Cortex of kidney (tissue), 1 donor: ENCODE measurements at places on chromosomes 1 and 21.
A peak's percentile ranks its signal among the peaks of the same experiment; 100 is the strongest.

- peak; percentile 33 for DNase-seq
Observed at GRCh38 chr1:151831605-151832004, at the start of gene RORC. Gene RORC (minus strand): TSS chr1:151831802. CDS start chr1:151831764, 38 bp downstream.

GRCh38 chr1:40853113-40853884 lies 8.9 kb downstream of the CITED4 start:
- no peak for DNase-seq

DNA sequence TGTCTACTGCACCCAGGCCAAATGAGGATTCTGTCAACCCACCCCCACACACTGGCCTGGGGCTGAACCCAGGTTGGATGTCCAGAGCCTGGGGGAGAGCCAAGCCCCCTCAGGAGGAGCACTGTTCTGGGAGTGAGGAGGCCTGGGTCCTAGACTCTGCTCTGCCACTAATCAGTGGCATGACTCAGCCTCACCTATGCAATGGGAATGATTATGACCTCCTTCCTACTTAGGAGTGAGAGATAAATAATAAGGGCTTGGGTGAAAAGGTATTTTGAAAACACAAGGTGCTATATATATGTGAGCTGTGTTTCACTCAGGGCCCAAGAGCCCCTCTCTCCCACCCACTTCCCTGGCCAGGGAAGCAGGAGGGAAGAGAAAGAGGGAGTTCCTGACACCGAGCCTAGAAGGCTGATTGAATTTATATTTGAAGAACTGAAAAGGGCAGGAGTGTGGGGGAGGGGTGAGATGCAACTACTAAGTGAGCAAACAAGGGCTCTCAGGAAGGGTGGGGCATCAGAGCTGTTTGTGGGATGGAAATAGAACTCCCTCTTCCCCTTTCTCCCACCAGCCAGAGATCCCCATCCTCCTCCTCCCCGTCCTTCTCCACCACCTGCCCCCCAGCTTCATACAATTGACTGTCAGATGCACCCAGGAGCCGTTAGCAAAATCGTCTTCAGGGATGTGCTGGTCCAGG lies 8.2 kb downstream of the IGSF9 start:
- no peak for DNase-seq

- DNase-seq = no peak
Observed at GRCh38 chr1:206578978-206579374, 33.3 kb downstream of the EIF2D start.

DNA sequence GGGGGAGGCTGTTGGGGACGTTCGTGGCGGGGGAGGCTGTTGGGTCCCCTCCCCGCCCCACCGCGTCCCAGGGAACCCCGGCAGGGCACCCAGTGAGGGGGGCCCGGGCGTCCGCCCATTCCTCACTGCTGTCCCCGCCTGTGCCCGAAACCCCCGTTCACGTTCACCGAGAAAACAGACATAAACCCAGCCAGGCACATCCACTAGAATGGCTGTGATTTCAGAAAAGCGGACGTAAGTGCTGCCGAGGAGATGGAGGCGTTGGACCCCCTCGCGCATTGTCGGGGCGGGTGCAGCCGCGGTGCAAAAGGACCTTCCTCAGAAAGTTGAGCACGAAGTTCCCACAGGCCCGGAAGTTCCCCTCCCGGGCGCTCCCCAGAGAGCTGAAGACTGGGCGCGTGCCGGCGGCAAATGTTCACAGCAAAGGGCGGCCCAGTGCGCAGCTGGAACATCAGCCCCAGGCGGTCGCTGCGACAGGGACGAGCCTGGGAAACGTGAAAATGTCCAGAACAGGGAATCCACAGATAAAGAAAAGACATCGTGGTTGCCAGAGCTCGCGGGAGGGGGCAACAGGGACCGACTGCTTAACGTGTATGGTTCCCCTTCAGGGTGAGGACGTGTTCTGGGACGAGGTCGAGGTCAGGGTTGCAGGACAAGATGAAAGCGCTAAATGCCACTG lies 18.5 kb upstream of the SAMD11 start:
- DNase-seq = no peak

GRCh38 chr1:192830595-192831246 lies 21.9 kb downstream of the RGS2 start:
- DNase-seq = no peak

- DNase-seq = no peak
Observed at GRCh38 chr1:242008826-242009495, 10.1 kb upstream of the MAP1LC3C start.

- no peak for DNase-seq
Observed at GRCh38 chr1:94674876-94675275, 133.3 kb upstream of the F3 start.

- DNase-seq = no peak
Observed at GRCh38 chr1:46583494-46583893, 20.6 kb downstream of the MKNK1 start.

DNA sequence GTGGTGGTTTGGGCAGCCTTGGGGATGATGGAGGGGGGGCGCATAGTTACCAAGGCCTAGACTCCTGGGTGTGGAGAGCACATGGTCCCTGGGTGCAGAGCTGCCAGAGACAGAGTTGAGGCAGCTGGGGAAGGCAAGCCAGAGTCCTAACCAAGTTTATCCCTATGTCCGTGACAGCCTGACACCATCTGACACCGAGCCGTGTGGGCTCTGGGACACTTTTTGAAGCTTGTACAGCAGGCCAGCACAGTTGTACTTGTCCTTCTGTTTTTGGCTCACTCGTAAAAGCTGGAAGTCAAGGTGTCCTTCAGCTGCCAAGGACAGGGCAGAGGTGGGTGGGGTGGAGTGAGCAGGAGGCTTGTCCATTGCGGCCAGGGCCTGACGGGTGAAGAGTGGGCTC lies 28.5 kb downstream of the SLC26A9 start:
- no peak for DNase-seq

- no peak for DNase-seq
Observed at GRCh38 chr1:170410401-170411166, 121.4 kb upstream of the GORAB start.
